ENCODE measurements at places on chromosomes 3 and 15. TPM values are rescaled to one million over a fixed set of nuclear protein-coding genes. Genes with fewer than 3 reads are reported as not detected.
A peak's percentile ranks its signal among the peaks of the same experiment; 100 is the strongest.

GRCh38 chr3:81352867-81353266 lies 408.6 kb downstream of the GBE1 start:
- H3K27ac ChIP-seq, result no peak overlapping the region
- H3K36me3 ChIP-seq, result no peaks in the 10 kb centered on the region
- H3K4me3 ChIP-seq, result no peak overlapping the region
- peak; percentile 67 for DNase-seq
- H3K4me1 ChIP-seq, result no peaks in the 10 kb centered on the region

DNA sequence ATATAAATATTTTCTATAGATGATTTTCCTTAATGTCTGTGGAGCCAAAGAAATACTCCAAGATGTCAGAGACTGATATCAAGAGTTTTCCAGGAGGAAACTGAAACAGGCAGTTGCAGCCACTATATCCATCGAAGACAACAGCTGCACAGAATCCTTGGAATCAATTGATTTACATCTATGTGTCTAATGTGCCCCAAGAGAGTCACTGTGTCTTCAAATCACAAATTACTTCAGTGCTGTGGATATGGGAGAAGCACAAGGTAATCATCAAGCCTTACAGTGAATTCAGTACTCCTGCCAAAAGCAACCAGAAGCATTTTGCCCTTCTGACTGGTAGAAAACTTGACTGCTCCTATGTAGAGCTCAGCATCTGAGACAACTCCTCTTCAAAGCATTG lies 51.1 kb downstream of the CPNE4 start:
- H3K27ac ChIP-seq, result no peak overlapping the region
- no peaks in the 10 kb centered on the region for H3K4me1 ChIP-seq
- no peak overlapping the region for H3K4me3 ChIP-seq

The FBN1 gene
- 1.2 TPM for total RNA-seq

The DUSP7 gene
- total RNA-seq, result 11.1 TPM

The RHCG gene
- total RNA-seq, result not detected

The SLC12A1 gene
- total RNA-seq, result not detected

- no peaks in the 10 kb centered on the region for H3K4me1 ChIP-seq
- DNase-seq, result no peak
- H3K4me3 ChIP-seq, result no peak overlapping the region
- no peaks in the 10 kb centered on the region for H3K36me3 ChIP-seq
- H3K27me3 ChIP-seq, result no peaks in the 10 kb centered on the region
Measured at GRCh38 chr3:177322881-177323280, 125.6 kb upstream of the TBL1XR1 start.

- no peaks in the 10 kb centered on the region for H3K27me3 ChIP-seq
- no peak overlapping the region for H3K4me3 ChIP-seq
- peaks cover 15% of the 10 kb centered on the region for H3K4me1 ChIP-seq
- H3K27ac ChIP-seq, result no peak overlapping the region
Measured at GRCh38 chr3:180932819-180933218, 20.3 kb downstream of the FXR1 start.

GRCh38 chr3:190585805-190586630 lies 72.1 kb downstream of the IL1RAP start:
- H3K4me3 ChIP-seq, result no peak overlapping the region
- H3K4me1 ChIP-seq, result no peaks in the 10 kb centered on the region
- no peaks in the 10 kb centered on the region for H3K36me3 ChIP-seq

DNA sequence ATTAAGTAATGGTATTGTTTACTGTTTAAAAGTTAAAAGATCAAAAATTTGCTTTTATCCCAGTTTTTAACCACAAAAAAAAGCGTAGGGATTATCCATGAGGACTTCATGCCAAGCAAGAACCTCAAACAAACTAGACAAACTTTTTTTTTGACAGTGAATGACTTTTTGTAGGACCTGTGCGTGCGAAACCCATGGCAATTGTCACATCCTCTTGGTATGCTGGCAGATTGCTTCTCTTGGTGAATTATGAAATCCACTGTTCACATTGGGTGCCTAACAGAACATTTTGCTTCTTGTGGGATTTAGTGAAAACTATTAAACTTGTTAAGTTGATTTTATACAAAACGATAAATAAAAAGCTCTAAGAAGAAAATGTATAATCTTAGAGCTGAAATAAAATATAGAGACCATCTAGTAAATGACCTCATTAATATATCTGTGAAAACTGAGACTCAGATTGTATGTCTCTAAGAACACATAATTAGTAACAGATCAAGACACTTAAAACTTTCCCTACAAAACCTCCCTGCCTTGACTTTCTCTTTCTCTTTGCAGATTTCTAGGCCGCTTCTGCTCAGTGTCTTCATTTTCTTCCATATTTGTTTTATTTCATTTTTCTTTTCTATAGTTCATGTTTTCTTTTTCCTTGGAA lies 87.3 kb upstream of the CGNL1 start:
- H3K4me3 ChIP-seq, result no peak overlapping the region
- peaks cover 17% of the 10 kb centered on the region for H3K36me3 ChIP-seq
- DNase-seq, result no peak

DNA sequence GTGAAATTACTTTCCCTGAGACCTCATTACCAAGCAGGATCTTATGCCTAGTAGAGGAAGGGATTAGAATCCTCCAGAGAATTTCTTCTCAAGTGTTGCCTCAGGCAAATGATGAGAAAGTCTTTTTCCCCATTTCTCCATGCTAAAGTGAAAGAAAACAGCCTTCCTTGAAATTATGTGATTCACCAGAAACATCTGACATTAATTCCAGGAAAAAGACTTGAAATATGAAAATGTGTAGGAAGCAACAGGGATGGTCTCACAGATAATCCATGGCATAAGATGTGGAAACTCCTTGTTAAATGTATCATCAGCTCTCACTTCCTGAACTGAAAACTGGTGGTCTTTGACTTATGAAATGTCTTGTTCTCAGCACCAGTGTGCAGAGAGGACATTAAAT lies 17.9 kb upstream of the ABI3BP start:
- H3K27ac ChIP-seq, result no peak overlapping the region
- H3K36me3 ChIP-seq, result no peaks in the 10 kb centered on the region
- H3K27me3 ChIP-seq, result 0 out of 2 replicates have a peak, but pooled peaks cover 2% of the 10 kb centered on the region

DNA sequence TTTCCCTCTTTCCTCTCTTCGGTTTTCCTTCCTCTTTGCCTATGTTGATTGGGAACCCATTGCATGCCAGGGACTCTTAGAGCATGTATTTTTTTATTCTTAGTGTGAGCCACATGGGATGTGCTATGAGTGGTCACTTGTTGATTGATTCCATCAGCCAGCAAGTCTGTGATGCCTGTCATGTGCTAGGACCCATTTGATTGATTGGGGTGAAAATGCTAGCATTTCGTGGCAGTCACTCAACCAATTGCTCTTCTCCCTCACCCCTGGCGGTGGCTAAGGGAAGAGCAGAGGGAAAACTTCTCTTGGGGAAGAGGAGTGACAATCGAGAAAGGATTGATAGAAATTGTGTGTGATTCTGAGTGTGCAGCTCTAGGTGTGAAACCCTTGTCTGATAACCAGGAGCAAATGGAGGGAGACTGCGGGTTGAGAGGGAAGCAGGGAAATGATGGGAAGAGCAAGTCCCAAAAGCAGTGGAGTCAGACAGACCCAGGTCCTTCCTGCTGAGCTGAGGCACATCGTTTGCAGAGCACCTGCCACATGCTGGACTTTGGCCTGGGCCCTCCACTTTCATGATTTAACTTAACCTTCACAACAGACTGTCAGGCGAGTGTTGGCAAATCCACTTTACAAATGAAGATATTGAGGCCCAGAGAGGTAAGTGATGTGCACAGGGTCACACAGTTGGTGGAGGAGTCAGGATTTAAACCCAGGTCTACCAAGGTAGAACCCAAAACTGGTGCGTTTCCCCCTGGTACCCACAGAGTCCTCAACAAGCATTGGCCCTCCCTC lies 40.0 kb downstream of the SLC6A11 start:
- H3K27ac ChIP-seq, result no peak overlapping the region
- H3K4me3 ChIP-seq, result no peak overlapping the region
- no peaks in the 10 kb centered on the region for H3K36me3 ChIP-seq
- H3K27me3 ChIP-seq, result no peaks in the 10 kb centered on the region
- peak; percentile 64 for DNase-seq
- H3K4me1 ChIP-seq, result no peaks in the 10 kb centered on the region

The CCDC80 gene
- total RNA-seq, result not detected

DNA sequence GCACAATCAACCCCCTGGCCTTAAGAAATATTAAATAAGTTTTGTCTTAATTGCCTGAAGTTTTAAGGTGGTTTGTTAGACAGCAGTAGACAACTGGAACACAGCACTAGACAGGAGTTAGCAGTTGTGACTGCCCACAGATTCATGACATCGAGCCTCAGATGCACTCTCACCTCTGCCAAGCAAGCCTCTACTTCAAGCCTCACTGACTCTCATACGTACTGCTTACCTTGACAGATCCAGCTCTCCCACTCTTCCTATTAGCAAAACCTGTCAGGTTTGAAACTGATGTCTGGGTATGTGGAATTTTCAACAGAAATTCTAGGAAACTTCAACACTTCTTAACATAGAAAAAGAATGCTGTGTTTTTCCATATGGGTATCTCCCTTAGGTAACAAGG lies 382.9 kb upstream of the DPH6 start:
- no peaks in the 10 kb centered on the region for H3K27me3 ChIP-seq
- H3K36me3 ChIP-seq, result no peaks in the 10 kb centered on the region
- H3K27ac ChIP-seq, result no peak overlapping the region
- H3K4me3 ChIP-seq, result no peak overlapping the region

GRCh38 chr3:94301366-94301765 lies 238.5 kb downstream of the NSUN3 start:
- no peaks in the 10 kb centered on the region for H3K27me3 ChIP-seq
- no peak overlapping the region for H3K27ac ChIP-seq
- H3K4me3 ChIP-seq, result no peak overlapping the region
- DNase-seq, result no peak
- no peaks in the 10 kb centered on the region for H3K36me3 ChIP-seq

- H3K27ac ChIP-seq, result no peak overlapping the region
- no peak overlapping the region for H3K4me3 ChIP-seq
- DNase-seq, result no peak
- H3K27me3 ChIP-seq, result 0 out of 2 replicates have a peak, but pooled peaks cover 3% of the 10 kb centered on the region
- H3K4me1 ChIP-seq, result no peaks in the 10 kb centered on the region
Measured at GRCh38 chr3:68880632-68881031, 51.7 kb downstream of the TAFA4 start.

Measured in Karpas-422 (cell line).